ENCODE measurements at places on chromosomes 1 and 21. TPM values are rescaled to one million over a fixed set of nuclear protein-coding genes. Genes with fewer than 3 reads are reported as not detected.

SH2D2A gene
- total RNA-seq: 0.41 TPM

TPTE gene
- total RNA-seq: not detected

ABCA4 gene
- 0.82 TPM for total RNA-seq

ZNF669 gene
- total RNA-seq: 44.8 TPM

Measured in frontal cortex (tissue), 4 donors.